ENCODE measurements at places on chromosomes 16 and 17. TPM values are rescaled to one million over a fixed set of nuclear protein-coding genes. Genes with fewer than 3 reads are reported as not detected.

DNA sequence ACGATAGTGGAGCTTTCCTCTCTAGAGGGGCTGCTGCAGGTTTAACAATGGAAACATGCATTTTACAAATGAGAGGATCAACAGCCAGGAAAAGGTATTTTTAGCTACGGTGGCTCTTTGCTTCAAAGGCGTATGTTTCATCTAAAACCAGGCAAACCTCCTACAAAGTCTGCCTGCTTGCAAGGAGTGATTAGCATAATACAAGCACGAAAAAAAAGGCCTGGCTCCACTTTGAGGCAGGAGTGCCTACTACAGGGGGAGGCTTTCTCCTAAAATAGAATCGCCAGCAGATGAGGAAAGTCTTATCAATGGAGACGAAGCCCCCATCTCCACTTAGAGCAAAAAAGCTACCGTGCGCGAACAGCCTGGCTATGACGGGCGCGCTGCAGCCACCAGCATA, 27.1 kb upstream of the MTSS2 start:
- DNase-seq, result no peak

DNA sequence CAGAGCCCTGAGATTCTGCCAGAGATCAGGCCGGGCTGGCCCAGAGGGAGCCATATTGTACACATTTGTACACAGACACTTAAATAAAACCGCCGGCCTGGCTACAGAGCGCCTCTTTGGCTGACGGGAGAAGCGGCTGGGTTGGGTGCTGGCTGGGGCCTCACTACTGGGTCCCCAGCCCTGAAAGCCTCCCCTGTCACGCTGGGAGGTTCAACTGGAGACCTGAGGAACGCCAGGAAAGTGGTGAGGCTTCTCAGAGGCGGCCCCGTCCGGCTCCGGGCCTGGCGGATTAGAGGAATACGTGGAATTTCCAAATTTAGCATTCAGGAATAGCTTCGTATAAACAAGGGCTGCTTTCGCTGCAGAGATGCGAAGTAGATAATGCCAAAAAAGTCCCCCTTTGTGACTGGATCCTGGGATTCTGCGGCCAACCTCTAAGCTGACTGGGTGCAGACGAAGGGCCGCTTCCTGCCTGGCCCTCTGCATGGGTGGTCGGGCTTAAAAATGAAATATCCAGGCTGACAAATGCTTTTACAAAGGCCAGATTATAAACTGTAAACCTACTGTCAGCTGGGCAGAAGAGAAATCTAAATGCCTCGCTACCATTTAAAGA, 252.4 kb downstream of the IRF8 start:
- DNase-seq, result no peak

GRCh38 chr17:79485991-79486390, 124.9 kb downstream of the RBFOX3 start:
- DNase-seq, result no peak

DNA sequence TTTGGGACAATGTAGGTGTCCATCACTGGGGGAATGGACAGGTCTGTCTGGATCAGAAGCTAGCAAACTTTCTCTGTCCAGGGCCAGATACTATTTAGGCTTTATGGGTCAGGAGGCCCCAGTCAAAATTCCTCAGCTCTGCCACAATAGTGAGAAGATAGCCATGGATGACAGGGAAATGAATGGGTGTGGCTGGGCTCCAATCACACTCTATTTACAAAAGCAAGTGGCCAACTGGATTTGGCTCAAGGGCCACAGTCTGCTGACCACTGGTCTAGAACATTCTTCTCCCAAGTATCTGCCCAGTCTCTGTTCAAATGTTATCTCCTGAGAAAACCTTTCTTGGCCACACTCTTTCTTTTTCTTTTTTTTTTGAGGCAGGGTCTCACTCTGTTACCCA, 339.9 kb downstream of the SOX9 start:
- DNase-seq, result no peak

DNA sequence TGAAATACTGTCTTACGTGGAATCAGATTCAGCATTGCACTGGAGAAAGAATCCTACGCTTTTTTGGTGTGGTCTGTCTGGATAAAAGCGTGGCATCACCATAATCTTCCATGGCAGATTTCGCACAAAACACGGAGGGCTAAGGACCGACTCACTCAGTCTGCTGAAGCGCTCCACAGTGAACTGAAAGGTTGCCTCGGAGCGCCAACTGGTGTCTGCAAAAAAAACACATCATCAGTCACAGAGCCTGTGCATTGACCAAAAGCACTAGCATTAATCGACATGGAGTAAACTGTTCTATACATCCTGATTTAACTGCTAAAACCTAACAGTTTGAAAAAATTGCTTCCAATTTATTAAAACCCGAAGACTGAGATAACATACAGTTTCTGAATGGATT, 40.5 kb downstream of the USP7 start:
- no peak for DNase-seq

DNA sequence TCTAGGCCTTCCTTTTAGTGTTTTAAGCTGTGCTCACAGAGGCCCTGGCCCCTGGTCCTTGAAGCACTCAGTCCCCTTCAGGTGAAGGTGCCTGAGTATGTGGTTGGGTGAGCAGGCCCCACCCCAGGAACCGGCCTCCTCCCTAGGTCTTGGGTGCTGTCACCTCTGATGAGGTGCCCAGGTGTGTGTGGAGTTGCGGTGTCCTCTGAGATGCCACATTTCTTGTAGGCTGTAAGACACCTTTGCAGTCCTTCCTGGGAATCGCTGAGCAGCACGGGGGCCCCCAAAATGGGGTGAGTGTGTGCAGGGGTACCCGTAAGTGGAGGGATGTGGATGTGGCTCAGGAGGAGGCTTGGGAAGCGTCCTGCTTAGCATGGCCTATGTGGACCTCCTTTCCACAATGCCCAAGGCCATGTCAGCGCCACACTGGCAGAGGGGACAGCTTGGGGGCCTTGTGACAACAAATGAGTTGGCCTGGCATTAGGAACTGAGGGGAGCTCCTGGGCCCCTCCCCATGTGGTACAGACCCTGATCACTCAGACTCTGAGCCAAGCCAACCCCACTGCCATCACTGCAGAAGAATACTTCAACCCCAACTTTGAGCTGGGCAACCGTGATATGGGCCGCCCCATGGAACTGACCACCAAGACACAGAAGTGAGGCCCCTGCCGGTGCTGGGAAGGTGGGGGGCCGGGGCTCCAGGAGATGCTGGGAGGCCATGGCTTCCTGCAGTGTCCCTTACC, 11.2 kb downstream of the CORO6 start:
- DNase-seq, result no peak

DNA sequence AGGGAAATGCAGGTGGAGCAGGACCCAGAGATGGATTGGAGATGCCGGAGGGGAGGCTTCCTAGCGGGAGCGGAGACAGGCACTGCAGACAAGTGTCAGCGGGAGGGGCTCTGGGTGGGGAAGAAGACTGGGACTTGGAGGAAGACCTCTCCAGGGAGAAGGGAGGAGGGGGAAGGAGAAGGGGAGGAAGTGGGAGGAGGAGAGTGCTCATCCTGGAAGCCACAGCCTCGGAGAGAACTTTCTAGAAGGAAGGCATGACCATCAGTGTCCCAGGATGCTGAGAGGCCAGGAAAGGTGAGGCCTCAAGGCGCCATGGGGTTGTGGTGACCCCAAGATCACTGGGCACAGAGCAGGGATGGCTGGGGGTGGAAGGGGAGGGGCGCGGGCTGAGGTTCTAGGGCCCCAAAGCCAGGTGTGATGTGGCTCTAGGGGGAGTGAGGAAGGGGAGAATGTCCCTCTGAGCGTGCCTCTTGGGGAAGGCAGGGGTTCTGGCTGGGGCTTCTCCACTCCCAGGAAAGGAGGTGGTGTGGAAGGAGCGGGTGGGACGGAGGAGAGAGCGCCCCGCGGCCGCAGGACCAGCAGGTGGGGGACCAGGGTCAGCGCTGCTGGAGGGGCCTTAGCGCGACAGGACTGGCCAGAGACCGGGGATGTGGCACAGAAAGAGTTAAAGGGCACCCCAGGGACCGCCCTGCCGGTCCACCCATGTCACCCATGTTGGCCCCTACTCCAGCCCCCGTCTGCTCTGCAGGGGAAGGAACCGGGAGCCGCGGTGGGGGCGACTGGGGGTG, 900 bp upstream of the GCGR start:
- no peak for DNase-seq

- no peak for DNase-seq
These were observed 15.3 kb upstream of the CACNA1H start for GRCh38 chr16:1137604-1138003.

- DNase-seq, result no peak
These were observed 29.9 kb upstream of the WFIKKN2 start for GRCh38 chr17:50805486-50805885.

DNA sequence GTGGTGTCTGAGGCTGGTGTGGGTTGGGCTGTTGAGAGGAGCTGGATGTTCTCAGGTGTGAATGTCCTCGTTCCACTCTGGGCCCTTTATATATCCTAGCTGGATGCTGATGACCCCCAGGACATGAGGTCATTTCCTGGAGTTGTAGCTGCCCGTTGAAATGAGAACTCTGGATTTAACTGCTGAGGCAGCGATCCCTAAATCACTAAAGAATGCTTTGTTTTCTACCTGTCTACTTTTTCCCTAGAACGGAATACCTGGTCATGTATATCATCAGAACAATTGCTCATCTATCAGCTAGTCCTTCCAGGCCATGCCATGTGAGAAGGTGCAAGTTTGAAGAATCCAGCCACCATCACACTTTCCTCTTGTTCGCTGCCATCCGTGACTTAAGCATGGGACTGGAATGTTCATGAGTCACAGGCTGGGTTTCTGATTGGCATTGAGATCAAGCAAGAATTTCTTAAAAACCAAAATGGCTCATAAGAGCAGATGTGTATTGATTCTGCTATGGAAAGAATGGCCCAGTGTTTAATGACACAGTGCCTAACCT, at the start of gene KRTAP2-3:
Gene KRTAP2-3 (minus strand): TSS at position 63 of the 553 bp plus-strand sequence. CDS start 64 bp downstream, outside the sequence.
- DNase-seq, result no peak

- no peak for DNase-seq
These were observed 25.1 kb downstream of the CACNG4 start for GRCh38 chr17:66989579-66989978.

DNA sequence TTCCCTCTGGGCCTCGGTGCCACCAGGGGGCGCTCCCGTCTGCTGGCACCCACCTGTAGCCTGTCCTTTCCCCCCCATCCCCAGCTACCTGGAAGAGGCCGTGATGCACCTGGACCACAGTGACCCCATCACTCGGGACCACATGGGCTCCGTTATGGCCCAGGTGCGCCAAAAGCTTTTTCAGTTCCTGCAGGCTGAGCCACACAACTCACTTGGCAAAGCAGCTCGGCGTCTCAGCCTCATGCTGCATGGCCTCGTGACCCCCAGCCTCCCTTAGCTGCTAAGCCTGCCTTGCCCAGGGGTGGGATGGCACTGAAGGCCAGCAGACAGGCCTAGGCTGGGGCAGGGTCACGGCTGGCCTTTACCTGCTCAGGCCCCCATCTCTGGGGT, 818 bp upstream of the NRN1L start:
- peak; percentile 81 for DNase-seq

- DNase-seq, result peak; percentile 77
These were observed 63.3 kb downstream of the TUBD1 start for GRCh38 chr17:59829217-59830006.

GRCh38 chr16:78240459-78241222, 141.2 kb downstream of the WWOX start:
- no peak for DNase-seq

- DNase-seq, result peak; percentile 8
These were observed 998 bp upstream of the SRSF1 start for GRCh38 chr17:58007781-58008706.

- no peak for DNase-seq
These were observed 144.7 kb upstream of the CRHR1 start for GRCh38 chr17:45639297-45639849.

- DNase-seq, result no peak
These were observed 297.3 kb downstream of the ABCC12 start for GRCh38 chr16:47858333-47858982.

DNA sequence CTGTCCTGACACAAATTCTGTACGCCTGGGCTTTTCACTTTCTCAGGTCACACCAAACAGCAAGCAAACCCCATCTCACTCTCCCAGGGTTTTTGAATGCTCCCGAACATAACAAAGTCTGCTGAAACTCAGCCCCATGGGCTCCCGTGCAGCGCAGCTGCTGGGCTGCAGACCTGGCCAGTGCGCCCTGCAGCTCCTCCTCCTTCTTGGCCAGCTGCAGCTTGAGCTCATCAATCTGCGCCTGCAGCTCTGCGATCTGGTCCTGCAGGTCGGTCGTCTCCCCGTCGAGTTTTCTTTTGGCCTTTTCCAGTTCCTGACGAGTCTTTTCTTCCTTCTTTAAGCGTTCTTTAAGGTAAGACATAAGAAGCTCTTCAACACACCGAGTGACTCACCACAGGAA, 70.5 kb downstream of the NDEL1 start:
- no peak for DNase-seq

DNA sequence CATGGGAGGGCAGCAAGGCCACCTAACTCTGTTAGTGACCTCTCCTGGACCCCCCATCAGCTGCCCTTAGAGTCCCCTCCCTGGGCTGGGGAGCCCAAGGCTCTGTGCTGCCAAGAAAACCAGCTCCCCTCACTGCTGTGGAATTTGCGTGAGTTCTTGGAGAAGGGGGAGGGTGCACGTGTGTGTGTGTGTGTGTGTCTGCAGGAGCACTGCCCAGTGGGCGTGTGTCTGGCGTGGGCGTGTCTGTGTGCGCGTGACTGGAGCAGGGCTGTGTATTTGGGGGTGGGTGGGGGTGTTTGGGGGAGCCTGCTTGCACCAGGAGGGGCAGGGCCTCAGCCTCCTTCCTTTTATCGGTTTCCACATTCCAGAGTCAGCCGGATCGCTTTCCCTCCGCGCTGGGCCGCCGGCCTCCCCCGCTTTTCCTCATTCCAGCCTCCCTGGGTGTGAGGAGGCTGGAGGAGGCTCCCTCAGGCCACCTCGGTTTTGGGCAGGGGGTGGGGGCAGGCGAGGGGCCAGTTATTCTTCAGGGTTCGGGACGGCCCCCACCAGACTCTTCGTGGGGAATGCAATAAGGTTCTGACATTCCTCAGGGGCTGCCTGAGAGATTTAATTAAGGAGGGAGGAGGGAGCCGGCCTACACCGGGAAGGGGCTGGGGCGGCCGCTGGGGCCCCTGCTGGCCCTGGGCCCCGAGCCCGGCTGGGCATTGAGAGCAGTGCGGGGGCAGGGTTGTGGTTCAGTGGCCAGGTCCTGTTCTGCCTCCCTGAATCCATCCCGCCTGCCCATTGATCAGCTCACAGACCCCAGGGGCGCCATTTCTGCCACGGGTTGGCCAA, 2.5 kb downstream of the VASN start:
- DNase-seq, result no peak

GRCh38 chr16:50275428-50276325, 9.3 kb downstream of the ADCY7 start:
- DNase-seq, result peak; percentile 50

- no peak for DNase-seq
These were observed 150.8 kb downstream of the XYLT1 start for GRCh38 chr16:17320009-17320408.

GRCh38 chr16:23699100-23699499, 13.9 kb downstream of the ERN2 start:
- peak; percentile 47 for DNase-seq

- DNase-seq, result no peak
These were observed 23.6 kb upstream of the SLC13A2 start for GRCh38 chr17:28449859-28450258.

Gene PYDC1
- polyA plus RNA-seq, result not detected

Gene ARSG
- polyA plus RNA-seq, result 3.7 TPM

Gene ARHGAP44
- 0.78 TPM for polyA plus RNA-seq

Gene CACNG3
- not detected for polyA plus RNA-seq

Gene PSMB10
- 127 TPM for polyA plus RNA-seq

Gene ANKRD40CL
- polyA plus RNA-seq, result not detected
